MG63 (cell line): ENCODE measurements at places on chromosomes 1 and 21. TPM values are rescaled to one million over a fixed set of nuclear protein-coding genes. Genes with fewer than 3 reads are reported as not detected.

RHEX gene
- not detected in 2 replicates for total RNA-seq

TIE1 gene
- 0.20 TPM in 1 of 2 replicates, not detected in the other for total RNA-seq

DNA sequence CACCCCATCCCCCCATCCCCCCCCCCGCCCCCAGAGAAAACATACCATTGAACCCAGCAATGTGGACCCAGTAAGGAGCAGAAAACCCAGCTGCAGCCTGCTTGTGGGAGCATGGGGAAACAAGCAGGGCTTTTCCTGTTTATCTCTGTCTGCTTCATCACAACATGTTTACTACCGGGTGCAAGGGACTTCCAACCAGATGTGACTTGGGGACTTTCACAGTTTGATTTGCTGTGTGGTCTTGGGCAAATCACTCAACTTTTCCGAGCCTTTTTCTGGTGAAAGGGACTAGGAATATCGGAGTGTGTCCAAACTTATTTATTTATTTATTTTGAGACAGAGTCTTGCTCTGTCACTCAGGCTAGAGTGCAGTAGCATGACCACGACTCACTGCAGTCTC is 3.2 kb downstream of the TMCC2 start:
- no peak for DNase-seq

GRCh38 chr1:205442051-205442725 is 13.7 kb downstream of the BLACAT1 start:
- no peak for DNase-seq

DNA sequence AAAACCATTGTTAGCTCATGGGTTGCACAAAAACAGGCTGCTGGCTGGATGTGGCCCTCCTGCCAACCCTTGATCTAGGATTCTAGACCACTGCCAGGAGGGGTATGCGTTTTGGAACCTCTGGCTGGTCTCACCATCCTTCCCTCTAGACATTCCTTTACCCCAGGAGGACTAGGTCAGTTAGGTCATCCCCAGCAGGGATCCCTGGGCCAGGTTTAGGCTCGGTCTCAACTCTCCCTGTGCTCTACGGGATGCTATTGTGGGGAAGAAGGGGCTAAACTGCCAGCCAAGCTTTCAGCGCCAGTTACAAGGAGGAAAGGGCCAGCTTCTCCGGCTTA is 22.7 kb downstream of the SLC2A1 start:
- DNase-seq, result no peak

DNA sequence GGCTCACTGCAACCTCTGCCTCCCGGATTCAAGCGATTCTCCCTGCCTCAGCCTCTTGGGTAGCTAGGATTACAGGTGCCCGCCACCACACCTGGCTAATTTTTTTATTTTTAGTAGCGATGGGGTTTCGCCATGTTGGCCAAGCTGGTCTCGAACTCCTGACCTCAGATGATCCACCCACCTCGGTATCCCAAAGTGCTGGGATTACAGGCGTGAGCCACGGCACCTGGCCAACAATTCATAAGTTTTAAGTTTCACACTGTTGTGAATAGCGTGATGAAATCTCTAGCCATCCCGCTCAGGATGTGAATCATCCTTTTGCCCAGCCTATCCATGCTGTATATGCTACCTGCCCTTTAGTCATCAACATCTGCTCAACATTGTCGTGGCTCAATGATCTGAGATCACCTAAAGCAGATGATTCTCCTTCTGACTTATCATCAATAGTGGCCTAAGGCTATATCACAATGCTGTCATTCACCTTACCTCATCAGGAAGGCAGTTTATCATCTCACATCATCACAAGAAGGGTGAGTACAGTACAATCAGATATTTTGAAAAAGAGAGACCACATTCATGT is 2.6 kb downstream of the PFDN2 start:
- peak; percentile 83 for DNase-seq

GRCh38 chr1:212677136-212677535 is 22.5 kb downstream of the BATF3 start:
- DNase-seq, result no peak

- no peak for DNase-seq
Measured at GRCh38 chr1:18542351-18542750, 61.6 kb downstream of the KLHDC7A start.

GRCh38 chr1:209527372-209527771 is 56.1 kb upstream of the CAMK1G start:
- DNase-seq, result no peak

- no peak for DNase-seq
Measured at GRCh38 chr1:61334718-61335589, 252.6 kb downstream of the NFIA start.

- DNase-seq, result peak; percentile 62
Measured at GRCh38 chr1:231691618-231692259, 65.1 kb downstream of the DISC1 start.

- no peak for DNase-seq
Measured at GRCh38 chr1:92910081-92910480, 51.2 kb downstream of the DIPK1A start.

- peak; percentile 72 for DNase-seq
Measured at GRCh38 chr21:45954261-45954660, 27.3 kb upstream of the COL6A1 start.

DNA sequence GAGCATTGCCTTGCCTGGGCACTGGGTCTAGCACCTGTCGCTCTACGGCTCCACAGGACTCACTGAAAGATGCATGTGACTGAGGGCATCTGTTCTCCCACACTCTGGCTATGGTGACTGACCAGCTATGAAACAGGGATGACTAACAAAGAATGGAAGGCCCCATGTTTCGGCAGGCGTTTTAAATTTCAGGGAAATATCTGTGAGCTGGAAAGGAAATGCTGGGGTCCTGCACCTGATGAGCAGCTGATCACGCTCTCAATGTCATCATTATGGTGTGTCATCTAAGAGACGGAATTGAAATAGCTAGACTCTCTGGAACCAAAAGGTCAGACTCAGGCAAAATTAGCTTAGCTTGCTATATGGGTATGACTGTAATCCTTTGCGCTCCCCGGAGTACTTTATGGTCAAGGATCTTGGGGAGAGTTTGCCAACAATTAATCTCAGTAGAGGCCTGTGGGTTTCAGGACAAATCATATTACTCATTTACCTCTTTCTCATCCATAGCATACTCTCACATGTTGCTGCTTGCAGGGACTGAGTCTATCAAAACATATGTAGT is 24.5 kb upstream of the PALMD start:
- no peak for DNase-seq

DNA sequence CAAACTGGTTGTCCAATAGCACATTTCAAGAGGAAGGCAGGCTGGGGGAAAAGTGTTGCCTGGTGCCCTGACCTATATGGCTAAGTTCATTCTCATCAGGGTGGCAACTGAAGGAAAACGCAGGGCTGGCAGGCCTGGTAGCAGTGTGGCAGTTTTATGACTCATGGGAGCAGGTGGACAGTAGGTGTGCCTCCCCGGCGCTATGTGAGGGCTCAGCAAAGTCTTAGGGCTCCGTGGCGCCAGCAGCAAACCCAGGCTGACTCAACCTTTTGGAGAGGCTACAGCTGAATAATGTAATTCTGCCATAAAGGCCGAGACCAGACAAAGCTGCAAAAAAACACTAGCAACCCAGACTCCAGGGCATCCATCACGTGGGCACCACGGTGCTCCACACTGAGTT is 23.6 kb downstream of the GADD45A start:
- DNase-seq, result no peak
